ENCODE measurements at places on chromosomes 1 and 21.

- no peak for DNase-seq
These were observed 18.0 kb upstream of the LRRC3 start for GRCh38 chr21:44437371-44437695.

- DNase-seq, result no peak
These were observed 145.0 kb upstream of the SGIP1 start for GRCh38 chr1:66388913-66389312.

DNA sequence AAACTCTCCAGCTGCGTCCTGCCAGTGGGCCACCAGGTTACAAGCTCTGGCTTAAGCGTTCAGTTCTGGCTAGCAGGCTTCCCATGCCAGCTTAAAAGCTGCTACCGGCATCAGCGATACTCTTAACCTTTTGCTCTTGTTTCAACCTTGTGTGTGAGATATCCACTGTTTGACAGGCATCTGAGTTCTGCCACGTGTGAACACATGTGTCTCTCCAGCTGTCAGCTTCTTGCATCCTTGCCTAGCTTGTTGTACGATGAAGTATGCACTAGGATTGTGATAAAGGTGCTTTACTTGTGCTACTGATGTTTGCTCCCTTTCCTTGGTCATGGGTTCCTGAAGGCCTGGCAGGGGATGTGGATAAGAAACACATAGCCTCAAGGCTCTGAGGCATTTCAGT is 201.6 kb downstream of the PRDM2 start:
- DNase-seq, result no peak

GRCh38 chr21:38531591-38531990 is 33.3 kb upstream of the ERG start:
- no peak for DNase-seq

DNA sequence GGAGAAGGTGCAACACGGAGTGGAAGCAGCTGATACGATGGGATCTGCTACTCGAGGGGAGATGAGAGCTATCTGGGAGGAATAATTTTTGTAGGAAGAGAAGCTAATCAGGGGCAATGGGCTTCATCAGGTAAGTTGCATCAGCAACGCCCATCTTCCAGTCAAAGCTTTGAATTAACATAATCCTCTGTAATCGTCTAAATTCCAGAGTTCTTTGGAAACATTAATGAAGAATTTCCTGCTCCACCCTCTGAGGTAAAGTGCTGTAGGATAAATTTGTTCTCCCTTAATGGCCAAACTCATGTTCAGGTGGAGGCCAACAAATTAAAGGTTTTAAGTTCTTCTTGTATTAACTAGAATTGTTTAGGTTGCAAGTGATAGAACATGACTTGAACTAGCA is 94.0 kb upstream of the KAZN start:
- DNase-seq, result no peak

- DNase-seq, result no peak
These were observed 21.8 kb downstream of the TRPM2 start for GRCh38 chr21:44375281-44375651.

DNA sequence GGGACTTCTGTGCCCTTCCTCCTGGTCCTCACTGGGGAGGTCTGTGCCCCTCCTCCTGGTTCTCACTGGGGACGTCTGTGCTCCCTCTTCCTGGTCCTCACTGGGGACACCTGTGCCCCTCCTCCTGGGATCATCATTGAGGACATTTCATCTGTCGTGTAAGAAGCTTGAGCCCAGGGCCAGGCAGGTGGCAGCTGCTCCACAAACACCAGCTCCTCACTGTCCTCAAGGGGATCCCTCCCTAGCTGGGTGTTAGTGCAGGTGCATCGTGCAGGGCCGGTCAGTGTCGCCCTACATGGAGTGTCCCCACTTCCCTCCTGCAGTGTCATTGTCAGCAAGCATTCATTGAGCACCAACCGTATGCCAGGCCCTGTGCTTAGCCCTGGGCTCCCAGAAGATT is 312.7 kb downstream of the PTPRU start:
- no peak for DNase-seq

- DNase-seq, result no peak
These were observed 13.8 kb upstream of the RGS21 start for GRCh38 chr1:192303029-192303428.

- DNase-seq, result no peak
These were observed 5.9 kb upstream of the KIF17 start for GRCh38 chr1:20723537-20724363.

DNA sequence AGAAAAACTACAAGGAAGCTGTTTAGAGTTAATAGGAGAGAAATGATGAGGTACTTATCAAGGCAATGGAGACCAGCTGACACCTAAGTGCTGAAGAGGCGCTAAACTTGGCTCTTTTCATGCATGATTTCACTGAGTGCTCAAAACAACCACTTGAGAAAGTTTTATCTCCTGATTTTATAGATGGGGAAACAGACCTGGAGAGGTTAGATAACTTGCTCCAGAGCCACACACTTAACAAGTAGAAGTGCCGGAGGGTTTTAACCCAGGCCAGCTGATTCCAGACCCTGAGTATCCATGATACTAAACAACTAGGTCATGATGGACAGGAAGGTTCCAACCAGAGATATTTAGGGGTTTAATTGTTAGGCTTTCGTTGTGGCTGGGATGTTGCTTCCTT is 25.9 kb downstream of the UBE2U start:
- DNase-seq, result no peak

DNA sequence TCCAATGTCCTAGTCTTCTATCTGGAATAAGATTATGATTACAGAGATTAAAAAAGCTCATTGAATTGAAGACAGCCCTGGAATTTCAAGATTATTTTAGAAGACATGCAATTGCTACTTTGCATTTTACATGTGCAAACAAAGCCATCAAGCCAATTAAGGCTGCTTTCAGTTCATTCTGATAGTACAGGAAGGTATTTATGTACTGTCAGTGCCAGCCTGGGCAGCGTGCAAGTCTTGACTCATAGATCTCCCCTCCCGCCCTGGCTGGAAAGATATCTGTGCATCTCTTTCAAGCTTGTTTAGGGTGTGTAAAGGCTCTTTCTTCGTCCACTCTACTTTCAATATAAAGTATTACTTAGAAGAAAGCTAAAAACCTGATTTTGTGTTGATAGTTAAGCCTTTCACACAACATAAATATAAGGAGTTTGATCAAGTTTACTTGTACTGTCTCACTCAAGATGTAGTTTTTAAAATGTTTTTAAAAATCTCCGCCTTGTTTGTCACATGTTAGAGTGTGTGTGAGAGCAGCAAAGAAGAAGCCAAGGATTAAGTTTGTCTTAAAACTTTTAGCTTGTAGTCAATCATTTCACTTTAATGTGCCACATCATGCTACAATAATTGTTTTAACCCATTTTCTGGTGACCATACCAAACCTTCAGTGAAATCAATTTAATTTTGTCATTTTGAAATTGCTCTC is 13.6 kb upstream of the LYPLAL1 start:
- DNase-seq, result no peak

DNA sequence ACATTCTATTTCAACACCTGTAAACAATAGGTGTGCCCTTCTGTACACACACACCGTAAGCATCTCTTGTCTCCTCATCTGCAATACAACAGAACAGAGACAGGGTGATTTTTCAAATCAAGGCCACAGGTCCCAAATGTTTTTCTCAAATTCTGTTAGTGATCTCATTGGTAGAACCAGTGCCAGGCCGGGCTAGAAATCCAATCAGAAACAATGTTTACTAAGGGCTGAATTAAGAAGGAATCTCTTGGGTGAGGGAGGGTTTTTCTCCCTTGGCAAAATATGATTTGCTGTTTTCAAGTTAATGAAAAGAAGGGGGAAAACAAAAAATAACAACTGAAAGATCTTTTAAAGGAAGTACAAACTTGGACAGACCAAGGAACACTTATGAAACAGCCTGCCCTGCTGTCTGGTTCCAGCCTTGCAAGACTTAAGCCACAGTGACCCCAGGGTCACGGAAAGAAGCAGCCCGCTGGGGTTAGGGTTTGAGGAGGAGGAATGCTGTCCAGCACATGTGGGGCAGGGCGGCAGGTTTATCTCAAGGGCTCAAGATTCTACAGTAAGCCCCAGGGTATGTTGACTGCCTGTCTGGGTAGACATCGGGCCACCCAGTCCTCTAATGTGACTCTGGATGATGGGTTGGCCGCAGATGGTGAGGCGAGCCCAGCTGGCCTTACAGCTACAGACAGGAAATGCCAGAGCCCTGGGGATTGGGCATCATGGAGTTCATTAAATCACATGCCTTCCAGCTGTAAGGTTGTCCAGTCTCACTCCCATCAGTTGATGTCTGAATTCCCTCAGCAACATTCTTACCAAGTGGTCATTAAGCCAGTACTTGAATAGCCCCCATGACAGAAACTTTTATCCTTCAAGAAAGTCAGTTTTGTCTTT is 73.3 kb upstream of the SLC44A3 start:
- no peak for DNase-seq

DNA sequence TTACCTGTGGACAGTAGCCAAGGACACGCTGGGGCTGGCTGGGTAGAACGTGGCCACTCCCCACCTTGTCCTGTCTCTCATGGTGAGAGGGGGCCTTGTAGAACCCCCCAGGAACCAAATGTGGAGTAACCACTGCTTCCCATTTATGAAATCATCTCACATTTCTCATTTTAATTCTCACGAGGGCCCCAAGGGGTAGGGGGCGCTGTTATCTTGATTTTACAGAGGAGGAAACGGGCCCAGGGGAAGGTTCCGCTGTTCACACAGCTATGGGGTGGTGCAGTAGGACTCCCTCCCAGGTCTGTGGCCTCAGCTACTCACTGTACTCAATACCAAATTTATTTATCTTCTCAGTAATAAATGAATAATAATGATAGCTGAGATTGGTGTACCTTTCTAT is 5.5 kb downstream of the SMPDL3B start:
- DNase-seq, result peak; percentile 68

GRCh38 chr21:35925497-35925896 is 134.8 kb downstream of the SETD4 start:
- DNase-seq, result no peak

DNA sequence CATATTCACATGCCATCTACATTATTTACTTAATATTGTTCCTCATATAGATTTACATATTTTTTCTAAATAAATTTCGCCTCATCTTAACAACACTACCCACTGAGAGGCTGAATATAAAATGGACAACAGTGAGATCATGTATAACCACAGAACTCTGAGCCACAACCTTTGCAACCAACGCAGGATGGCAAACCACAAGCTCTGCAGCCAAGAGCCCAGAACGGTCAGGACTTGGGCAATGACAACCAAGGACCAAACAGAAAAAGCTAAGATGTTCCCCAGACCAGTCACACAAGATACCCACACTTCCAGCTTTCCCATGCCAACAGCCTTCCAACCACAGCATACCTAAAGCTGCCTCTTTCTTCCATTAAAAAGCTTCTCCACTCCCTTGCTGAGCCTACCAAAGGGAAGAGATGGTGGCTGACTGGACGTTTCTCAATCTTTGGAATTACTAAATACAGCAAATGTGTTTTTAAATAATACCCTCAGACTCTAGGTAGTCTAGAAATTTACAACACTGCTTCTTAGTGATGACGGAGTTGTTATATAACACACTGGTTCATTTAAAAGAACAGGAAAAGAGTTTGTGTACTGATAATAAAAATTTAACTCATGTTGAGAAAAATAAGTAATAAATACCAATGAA is 117.9 kb downstream of the AKT3 start:
- DNase-seq, result no peak

Data from stimulated activated CD4-positive, alpha-beta T cell treated with anti-CD3 and anti-CD28 coated beads, TNF-alpha, amount 100 ng/mL, for 24 hours (primary cell).